ENCODE measurements at places on chromosomes 5 and 9.

DNA sequence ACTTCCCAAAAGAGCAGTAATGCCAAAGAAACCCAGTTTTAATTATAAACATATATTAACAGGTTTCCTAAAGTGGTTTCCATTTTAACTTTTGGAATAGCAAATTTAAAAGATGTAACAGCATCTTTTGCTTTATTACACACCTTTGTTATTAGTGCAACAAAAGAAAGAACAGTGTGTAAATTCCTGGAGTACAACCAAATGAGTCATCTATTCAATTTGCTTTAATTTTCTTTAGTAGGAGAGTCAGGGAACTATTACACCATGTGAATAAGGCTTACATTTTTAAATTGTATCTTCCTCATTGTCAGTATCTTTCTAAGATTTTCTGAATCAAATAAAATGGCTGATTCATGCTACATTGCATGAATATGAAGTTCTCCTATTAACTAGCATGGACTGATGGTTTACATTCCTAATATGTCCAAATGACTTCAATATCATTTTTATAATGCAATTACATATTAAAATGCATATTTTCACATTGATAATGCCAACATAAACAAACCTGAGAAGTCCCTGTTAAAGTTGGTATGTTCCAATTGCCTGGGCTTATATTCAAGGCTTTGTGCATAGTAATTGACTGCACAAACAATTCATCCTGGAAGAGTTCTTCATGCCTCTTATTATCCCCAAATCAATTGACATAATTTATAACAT, 22.5 kb downstream of the EDIL3 start:
- DNase-seq = no peak

DNA sequence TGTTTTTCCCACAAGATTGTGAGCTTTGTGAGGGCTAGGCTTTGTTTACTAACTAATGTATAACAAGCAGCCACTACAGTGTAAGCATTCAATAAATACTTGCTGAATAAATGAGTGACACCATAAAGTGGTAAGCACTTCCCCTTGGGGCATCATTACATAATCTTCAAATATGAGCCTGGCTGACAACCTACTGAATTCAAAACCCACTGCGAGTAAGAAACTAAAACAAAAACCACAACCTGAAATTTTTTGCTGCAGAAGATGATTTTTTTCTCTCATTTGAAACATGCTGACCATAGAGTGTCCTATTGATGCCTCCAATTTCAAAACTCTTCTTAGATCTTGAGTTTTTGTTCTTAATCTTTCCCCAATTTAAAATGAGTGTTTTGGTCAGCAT, 331.3 kb upstream of the CCNG1 start:
- DNase-seq = peak; percentile 1

DNA sequence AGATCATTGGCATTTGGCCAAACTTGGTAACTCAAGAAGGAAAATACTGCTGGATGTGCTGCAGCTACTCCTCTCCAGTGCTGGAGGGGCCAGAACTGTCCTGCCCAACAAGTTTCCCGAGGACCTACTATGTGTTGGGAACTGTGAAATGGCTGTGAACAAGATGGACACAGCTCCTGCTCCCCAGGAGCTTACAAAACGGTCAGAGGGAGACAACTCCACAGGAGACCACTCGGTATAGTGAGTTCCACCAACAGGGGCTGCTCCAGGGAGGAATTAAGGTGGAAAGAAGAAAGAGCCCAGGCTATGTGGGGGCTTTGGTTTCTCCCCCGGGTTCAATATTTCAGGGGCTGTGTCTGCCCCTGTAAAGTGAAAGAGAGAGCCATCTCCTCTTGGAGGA, 78.8 kb downstream of the GNA14 start:
- no peak for DNase-seq

GRCh38 chr5:132708645-132709044, 28.7 kb downstream of the KIF3A start:
- DNase-seq = peak; percentile 20

DNA sequence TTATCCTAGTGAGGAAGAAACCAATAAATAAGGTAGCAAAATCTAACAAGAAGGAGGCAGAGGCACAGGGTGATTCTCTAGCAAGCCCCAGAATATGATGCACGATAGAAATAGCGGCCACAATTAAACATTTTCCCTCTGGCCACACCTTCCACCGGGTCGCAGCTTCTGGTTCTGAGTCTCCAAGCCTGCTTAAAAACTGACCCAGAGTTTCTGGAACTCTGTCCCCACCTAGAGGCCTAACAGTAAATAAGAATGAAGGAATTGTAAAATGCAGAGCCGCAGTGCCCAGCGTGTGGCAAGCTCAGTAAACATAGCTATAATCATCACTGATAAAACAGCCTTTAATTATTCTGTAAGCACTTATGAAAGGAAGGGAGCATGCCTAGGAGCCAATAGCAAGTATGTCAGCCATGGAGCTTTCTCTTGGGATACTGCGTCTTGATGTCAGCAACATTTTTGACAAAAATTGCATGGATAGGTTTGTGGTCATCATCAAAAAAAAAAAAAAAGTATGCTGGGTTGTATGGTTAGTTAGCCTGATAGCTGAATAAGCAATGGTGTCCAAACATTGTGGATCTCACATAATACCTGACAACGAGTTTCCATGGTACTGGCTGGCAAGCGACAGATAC, 465.5 kb downstream of the DNAH5 start:
- peak; percentile 14 for DNase-seq

GRCh38 chr5:89010512-89010911, 127.5 kb upstream of the MEF2C start:
- DNase-seq = no peak

DNA sequence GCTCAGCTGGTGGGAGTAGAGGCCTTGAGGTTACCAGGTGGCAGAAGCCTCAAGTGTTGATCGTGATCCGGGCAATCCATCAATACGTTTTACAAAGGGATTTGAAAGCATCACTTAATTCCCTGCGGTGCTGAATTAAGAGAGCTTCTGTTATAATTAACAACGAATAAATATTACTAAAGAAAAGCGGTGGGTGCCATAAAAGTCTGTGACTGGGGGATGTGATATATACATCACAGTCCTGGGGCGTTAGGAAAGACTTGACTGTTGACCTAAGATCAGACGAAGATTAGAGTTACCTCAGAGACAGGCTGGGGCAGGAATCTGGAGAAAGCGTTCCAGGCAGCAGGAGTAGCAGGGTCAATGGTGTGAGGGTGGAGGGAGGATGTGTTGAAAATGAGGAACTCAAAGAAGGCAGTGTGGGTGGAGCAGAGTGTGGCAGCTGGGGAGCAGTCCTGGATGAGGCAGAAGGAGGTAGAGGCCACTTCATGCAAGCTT, 6.7 kb upstream of the C5orf63 start:
- DNase-seq = peak; percentile 88

GRCh38 chr5:35171991-35172390, 58.3 kb downstream of the PRLR start:
- DNase-seq = no peak

DNA sequence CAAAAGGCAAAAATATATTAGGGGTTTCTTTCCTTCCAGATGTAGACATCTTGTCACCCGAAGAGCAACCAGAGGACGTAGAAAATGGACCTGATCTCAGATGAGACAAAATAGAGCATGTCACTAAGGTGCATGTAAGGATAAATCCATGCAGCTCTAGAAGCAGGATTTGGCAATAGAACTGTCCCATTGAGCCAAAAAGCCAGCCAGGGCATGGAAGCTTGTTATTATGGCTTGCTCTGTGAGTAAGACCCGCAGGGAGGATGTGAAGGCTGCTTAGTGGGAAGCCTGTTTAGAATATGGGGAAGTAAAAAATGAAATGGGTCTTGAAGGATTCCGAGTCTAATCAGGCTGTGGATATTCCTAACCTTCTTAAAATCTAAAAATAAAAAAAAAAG, 165.6 kb upstream of the MPDZ start:
- no peak for DNase-seq

GRCh38 chr5:72749362-72749997, 67.0 kb upstream of the TNPO1 start:
- DNase-seq = no peak

- DNase-seq = no peak
Measured at GRCh38 chr9:88312045-88312444, 76.2 kb upstream of the SPIN1 start.

DNA sequence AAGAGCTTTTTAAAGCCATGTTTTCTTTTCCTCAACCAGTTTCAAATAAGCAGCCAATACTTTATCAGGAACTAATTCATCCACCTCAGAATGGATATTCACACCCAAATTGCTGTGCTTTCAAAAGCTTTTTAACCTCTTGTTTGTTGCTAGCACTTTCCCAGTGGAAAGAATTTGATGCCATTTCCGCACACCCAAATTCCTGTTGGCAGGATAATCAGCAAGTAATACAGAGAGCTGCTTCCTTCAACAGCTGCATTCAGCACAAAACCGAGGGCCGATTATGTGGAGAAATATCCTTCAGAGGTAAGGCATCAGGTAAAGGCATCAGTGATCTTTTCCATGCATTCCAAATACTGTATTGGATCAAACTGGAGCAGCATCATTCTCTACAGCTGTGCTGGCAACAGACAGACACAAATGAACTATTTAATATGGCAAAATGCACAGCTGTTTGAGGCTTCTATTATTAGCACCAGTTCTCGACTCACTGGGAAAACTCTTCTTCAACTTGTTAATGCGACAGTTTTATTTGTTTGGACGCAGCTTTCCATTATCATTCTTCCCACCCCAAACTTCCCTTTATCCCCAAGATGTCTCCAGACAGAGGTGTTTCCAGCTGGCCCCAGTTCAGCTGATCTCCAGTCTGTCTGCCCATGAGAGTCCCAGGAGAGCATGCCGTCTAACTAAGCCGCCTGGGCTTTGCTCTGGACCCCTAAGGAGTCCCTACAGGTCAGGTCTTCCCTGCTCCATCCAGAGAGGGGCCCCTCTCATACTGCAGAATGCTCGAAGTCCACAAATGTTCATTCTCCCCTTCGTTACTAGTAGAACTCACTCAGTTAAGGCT, 22.2 kb upstream of the MGAT1 start:
- DNase-seq = no peak

- DNase-seq = no peak
Measured at GRCh38 chr9:7770111-7770510, 29.5 kb downstream of the DMAC1 start.

- DNase-seq = peak; percentile 71
Measured at GRCh38 chr5:137695651-137696428, 40.0 kb downstream of the KLHL3 start.

DNA sequence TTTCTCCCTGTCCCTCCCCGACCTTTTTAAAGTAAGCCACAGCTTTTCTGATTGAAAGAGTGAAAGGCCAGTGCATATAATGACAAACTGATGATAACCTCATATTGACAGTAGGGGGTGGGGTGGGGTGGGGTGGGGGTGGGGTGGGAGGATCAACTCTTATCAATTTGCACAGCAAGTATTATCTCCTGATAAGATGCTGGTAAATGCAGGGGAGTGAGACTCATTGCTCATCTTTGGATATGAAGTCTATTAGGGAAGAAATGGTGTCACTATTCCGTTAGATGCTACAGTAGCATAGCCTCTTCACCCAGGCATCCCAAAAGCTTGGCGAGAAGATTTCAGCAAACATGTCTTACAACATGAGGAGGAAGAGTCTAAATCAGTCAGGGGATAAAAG, 38.9 kb upstream of the HMGCS1 start:
- DNase-seq = no peak
